Stimulated activated CD8-positive, alpha-beta memory T cell treated with anti-CD3 and anti-CD28 coated beads, Interleukin-4, amount 100 ng/mL, for 1 hour (primary cell): ENCODE measurements at places on chromosomes 3 and 15.

DNA sequence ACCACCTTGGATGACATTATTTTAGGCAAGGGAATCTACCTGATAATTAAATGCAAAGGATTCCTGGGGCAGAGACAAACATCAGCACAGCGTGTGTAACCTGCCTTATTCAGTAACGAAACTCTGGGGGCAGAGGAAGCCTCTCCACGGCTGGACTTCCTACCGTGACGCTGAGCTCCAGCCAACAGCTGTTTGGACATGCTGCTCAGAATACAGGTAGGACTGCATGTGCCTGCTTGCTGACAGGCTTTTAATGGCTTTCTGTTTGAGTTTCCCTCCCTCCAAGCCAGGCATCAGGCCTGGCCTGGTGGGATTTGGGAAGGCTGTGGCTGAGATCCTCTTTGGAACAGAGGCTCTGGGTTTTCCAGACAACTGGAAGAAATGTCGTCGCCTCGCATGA is 150.6 kb downstream of the ADAMTS17 start:
- no peak for DNase-seq

GRCh38 chr3:127193341-127193740 is 410 bp downstream of the PRR23E start:
- DNase-seq, result no peak

DNA sequence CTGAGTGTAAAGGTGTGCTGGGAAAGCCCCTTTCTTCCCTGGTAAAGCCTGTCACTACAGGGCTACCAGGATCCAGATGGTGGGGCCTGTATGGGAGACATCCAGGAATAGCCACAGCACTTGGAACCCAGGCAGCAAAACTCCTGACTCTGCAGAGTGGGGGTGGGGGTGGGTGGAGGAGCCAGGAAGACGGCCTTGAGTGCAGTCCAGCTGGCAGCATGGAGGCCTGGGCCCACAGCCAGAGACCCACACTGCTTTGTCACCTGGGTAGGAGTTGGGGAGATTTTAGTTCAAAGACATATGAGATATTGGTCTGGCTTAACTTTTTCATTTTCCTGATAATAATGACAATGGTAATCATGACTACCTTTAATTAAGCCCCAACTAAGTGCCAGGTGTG is 116.7 kb upstream of the MRPS22 start:
- no peak for DNase-seq

DNA sequence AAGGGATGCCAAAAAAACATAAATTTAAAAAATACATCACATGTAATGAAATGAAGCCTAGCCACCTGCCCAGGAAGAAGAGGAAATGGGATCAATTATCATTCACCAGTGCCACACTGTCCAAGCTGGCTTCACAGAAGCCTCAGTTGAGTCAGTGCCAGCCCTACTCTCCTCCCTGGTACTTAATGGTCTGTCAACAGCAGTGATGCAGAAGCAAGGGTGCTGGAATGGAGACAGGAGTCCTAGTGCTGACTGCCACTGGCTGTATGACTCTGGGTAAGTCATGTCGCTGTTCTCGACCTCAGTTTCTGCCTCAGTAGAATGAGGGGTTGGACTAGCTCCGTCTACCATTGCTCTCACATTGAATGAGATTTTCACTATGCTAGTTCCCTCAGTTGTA is 78.5 kb upstream of the LARS2 start:
- no peak for DNase-seq

GRCh38 chr15:44836094-44836493 is 99.8 kb downstream of the TRIM69 start:
- DNase-seq, result no peak

- DNase-seq, result no peak
Measured at GRCh38 chr15:55661428-55661827, 73.3 kb upstream of the PYGO1 start.

DNA sequence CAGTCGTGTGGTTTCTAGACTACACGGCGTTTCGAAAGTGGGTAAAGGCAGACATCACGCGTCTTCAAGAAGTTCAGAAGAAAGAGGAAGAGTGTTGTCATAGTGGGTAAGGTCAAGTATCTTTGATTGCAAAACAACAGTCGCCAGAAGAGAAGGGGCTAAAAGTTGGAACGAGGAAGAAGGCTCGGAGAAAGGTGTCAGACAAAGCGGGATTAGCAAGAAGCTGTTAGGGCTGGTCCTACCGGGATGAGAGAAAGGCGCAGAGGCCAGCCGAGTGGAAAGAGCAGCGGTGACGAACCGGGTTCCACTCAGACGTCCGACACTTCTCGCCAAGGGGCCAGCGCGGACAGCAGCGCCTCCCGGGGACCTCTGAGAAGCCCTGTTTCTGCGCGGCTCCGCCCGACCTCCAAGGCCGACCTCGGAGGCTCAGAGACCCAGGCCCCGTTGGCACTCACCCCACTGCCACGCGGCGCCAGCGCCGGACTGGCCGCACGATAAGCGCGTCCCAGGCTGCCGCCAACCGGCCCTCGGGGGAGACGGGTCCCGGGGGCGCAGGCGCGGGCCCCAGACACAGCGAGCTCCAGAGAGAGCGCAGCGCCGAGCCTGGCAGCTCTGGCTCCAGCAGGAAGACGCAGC is 436 bp downstream of the ADPGK start:
- DNase-seq, result no peak

- no peak for DNase-seq
Measured at GRCh38 chr3:45064512-45065372, 38.6 kb downstream of the CLEC3B start.

- DNase-seq, result no peak
Measured at GRCh38 chr3:105235221-105235620, 131.5 kb upstream of the ALCAM start.

- DNase-seq, result no peak
Measured at GRCh38 chr3:56986347-56986746, 74.1 kb upstream of the SPATA12 start.

- no peak for DNase-seq
Measured at GRCh38 chr3:27723001-27723445, 900 bp upstream of the EOMES start.

DNA sequence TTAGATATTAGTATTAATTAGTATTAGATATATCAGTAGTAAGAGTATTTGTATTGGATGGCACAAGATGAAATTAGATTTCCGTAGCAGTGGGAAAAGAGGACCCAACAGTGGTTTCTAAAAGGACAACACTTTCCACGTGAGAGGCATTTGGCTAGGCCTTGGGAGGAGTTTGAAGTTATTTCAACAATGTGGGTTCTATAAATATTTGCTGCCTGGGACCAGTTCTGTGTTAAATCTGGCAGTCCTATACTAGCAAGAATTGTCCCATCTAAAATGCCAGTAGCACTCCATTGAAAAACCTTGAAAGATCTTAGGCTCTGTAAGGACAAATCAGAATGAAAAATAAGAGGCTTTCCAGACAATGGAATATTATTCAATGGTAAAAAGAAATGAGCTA is 347.1 kb upstream of the DNAJC19 start:
- DNase-seq, result no peak

DNA sequence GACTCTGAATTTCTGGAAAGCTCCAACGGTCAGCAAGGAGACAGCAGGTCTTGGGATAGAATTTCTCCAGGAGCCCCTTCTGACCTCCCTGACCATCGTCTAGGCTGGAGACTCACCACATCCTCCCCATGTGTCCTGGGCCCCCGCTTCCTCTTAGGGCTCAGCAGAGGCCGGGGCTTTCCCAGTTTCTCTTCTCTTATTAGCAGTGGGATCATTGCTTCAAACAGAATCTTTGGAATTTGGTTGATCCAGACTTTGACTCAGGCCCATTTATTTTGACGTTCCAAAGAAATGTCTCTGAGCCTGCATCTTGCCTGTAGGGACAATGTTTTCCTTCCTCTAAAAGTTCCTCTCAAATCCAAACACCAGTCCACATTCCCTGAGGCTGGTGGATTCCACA is 38.4 kb upstream of the SLC6A6 start:
- no peak for DNase-seq

- no peak for DNase-seq
Measured at GRCh38 chr3:25817107-25817506, 27.2 kb downstream of the OXSM start.

DNA sequence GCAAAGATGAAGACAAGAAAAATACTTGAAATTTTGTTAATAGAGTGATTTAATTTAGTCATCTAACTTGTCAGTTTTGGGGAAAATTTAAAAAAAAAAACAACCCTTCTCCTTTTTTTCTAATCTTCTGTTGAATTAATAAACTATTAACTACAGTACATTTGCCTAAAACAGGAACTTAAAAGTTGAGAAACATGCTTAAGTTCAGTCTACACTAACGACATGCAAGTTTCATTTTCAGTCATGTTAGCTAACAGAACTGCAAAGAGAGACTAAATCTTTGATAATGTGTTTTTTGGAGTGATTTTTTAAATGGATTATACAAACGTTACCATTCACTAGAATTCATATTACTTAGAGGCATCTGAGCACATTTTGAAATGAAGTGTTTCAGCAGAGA is 71.9 kb upstream of the MBNL1 start:
- DNase-seq, result no peak

DNA sequence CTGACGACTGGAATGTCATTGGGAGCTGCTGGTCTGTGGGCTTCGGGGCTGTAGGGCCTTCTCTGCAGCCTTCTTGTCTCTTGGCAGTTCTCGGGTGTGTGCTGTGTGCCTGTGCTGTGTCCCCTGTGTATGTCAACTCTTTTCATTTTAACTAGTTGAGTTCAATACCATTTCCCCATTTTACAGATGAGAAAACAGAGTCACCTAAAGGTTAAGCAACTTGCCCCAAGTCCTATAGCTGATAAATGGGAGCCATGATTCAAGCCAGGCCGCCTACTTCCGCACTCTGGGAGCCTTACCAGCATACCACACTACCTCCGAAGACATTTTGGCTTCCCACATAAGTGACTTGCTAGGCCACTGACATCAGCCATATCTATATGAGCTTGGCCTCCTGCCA is 85.7 kb downstream of the FAM81A start:
- DNase-seq, result no peak

DNA sequence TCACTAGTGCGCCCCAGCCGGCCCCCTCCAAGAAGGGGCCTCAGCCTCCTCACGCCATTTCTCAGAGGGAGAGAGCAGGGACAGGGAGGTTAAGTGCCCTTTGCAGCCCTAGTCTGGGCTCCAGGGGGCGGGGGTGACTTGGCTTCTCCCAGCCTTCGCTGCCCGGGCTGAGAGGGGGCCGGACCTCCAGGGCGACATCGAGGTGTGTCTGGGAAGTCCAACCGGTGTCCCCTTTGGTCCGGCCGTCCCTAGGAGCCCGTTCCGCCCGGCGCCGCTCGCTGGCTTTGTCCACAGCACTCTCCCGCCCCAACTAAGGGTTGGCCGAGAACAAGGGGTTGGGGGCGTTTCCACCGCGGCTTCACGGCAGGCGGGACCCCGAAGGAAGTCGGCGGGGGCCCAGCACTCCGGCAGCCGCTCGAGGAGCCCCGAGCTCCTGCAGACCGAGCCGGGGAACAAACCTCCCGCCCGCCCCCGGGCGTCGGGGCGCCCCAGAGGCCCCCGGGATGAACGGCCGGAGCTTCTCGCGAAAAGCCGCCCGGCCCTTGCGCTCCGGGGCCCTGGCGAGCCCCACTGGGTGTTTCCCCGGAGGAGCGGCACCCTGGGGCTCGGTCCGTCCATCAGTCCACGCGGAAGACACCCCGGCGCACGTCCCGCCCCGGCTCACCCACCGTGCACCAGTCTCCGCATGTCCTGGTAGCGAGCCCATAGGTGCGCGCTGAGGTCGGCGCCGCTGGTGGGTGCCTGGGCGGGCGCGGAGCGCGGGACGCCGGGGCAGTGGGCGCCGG is 627 bp downstream of the NT5DC2 start:
- DNase-seq, result no peak

DNA sequence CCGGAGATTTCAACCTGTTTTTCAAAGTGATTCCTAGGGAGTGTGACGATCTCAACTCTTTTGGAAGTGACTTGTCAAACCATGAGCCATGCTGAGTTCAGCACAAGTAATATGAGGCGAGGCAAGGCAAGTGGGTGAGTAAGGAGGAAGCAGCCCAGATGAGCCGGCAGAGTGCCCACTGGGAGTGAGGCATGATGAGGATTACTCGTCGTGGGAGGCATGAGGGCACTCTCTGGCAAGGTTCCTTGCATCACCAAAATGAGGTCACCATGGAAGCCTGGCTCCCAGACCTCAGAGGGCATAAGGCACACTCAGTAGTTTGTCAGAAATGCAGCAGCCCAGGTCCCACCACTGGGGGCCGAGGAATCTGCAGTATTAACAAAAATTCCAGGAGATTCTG is 636.1 kb downstream of the MAGI1 start:
- DNase-seq, result no peak

DNA sequence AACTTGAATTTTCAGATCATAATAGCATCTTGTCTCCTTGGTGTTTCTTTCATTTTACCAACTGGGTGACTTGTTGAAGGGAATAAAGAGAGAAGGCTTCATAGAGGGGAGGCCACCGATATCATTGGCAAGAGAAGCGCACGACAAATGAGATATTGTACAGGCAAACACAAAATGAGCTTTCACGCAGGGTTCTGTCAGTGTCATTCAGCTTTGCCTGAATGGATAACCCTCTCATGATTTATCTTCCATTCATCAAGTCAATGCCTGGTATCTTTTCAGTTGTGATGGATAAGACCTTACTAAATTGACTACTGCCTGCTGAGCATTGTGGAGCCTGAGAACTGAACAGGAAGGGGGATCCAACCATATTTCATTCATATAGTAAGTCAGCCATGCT is 188.6 kb upstream of the EPHA3 start:
- DNase-seq, result no peak

DNA sequence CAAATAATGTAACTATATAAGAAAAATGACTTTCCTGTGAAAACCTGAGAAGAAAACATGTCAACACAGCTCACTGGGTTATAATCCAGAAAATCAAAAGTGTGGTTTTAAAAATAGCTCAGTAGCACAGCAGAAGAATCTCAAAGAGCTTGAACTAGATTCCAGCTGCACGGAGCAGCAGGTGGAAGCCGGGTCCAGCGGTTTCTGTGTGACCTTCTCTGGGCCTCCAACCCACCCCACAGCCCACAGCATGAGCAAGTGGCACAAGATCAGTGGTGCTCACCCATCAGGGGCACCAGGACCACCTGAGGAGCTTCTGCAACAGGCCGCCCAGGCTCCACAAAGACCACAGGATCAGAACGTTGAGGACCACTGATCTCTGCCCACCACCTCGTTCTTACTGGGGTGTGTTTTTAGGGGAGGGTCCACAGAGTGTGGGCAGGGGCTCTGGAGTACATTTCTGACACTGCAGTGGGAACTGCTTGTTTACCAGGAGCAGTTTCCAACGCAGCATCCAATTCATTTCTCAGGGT is 23.2 kb downstream of the SLC41A3 start:
- no peak for DNase-seq

- DNase-seq, result no peak
Measured at GRCh38 chr3:56323986-56324420, 144.3 kb downstream of the ERC2 start.
